ENCODE measurements at places on chromosomes 2 and 18.

DNA sequence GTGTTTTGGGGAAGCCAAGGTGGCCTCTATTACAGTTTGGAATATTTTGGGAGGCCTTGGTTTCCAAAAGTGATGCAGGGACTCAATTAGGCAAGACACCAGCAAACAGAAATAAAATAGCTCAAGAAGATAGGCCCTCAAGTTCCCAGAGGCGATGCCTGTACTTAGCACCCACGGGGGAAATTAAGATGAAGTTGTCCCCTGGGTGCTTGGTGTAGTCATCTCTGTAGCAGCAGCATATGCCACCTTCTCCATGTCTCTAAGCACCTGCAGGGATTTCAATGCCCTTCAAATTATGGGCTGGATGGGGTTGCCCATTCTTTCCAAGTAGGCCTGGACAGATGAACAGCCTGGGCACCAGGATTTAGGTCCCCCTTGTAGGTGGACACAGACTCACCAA lies 185.0 kb downstream of the CTIF start:
- no peak for DNase-seq

DNA sequence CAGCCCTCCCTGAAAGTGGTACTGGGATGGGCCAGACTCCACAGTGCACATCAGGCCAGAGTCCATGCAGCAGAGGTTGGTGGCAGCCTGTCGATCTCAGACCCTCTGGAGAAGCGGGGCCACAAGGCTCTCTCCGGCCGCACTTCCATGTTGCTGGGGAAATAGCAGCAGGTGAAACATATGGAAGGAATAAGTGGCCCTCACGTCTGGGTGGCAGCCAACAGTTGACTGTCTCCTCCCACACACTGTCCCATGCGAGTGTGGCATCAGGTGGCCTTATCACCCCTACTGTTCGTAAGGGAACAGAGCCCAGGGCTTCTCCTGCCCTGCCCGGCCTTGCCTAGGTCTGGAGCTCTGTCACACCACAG lies 58.1 kb upstream of the FOSL2 start:
- DNase-seq = no peak

DNA sequence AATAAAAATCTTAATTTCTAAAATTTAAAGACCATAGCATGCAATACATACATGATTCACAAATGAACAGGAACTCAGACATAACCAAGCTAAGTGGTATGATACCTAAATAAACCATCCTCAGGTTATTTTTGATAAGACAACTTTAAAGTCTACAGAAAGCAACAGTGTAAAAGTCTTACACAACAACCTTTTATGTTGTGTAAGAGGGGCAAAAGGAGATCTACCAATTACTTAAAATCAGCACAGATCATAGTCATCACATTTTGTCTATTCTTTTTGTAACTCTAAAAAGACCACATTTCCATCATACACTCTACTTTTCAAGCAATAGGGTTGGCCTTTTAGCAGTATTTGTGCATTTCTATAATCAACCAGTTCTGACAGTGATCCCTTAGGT lies 16.3 kb downstream of the SP3 start:
- DNase-seq = no peak

GRCh38 chr2:85920810-85921545 lies 32.2 kb upstream of the ST3GAL5 start:
- DNase-seq = no peak

GRCh38 chr18:26121476-26121875 lies 12.2 kb upstream of the PSMA8 start:
- no peak for DNase-seq

DNA sequence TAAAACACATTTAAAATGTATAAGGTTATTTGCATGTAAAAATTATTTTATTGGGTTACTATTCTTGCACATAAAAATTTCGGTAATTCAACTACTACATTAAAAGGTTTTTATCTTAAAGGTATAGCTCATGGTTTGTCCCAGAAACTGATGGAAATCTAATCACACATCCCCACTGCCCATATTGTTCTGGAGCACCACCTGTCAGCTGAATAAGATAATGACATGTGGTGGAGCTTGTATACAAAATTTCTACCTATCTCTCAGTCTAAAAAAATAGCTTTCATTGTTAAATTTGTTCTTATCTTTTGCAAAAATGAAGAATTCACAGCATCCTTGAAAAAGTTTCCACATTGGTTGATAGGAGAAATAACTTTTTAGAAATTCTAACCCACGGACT lies 18.3 kb downstream of the ERBB4 start:
- no peak for DNase-seq

GRCh38 chr2:8543060-8543382 lies 138.8 kb upstream of the ID2 start:
- no peak for DNase-seq

DNA sequence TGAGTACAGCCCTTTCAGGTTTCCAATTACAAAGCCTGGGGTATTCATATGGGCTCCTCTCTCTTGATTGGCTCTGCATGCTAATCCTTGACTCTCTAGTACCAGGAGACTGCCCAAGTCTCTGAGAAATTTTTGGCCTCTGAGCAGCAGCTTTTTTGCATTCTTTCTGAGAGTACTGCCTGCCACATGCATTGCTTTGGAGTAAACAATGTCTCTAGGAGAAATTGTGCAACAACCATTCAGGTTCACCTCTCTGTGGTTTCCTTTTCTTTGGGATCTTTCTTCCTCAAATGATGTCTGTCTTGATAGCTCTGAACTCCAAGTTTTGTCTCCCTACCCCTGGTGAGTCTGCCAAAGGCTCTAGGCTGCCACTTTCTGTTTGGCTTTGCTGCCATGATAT lies 115.8 kb upstream of the SETBP1 start:
- DNase-seq = no peak

- no peak for DNase-seq
Measured at GRCh38 chr18:44654573-44654972, 26.1 kb upstream of the SETBP1 start.

GRCh38 chr2:103008586-103008985 lies 246.8 kb downstream of the TMEM182 start:
- no peak for DNase-seq

DNA sequence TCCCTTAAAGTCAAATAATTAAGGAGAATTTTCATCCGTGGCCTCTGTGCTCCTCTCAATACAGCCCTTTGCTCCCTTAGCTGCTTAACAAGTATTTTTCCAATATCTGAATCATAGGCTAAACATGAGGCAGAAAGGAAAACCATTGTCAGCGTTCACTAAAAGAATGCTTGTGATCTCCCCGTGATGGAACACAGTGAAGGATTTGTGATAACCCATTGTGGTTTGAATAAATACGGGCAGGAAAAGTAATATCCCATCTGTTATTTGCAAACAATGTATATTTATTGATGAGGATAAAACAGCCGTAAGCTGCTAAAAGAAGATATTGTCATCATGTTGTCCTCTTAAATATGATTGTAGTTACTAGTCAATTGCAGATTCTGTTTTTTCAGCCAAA lies 258.1 kb downstream of the NAPG start:
- no peak for DNase-seq

DNA sequence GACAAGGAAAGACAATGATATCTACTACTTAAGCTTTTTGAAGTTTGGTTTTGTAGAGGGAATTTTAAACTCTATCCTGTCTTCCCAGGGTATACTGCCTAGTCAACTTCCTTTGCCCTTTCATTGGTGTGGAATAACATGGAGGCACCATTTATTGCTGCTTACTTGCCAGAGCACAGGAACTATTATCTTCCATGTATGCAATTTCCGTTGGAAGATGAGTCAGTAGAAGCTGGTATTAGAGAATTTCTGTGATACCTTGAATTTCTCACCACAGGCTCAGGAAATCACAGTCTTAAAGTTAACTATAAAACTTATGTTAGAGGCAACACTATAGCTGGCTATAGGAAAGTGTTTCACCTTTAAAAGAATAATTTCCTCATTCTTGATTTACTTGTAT lies 40.9 kb upstream of the RGPD4 start:
- no peak for DNase-seq

GRCh38 chr2:178277741-178278197 lies 83.5 kb downstream of the OSBPL6 start:
- no peak for DNase-seq

GRCh38 chr2:18987592-18988073 lies 370.8 kb downstream of the OSR1 start:
- DNase-seq = no peak

DNA sequence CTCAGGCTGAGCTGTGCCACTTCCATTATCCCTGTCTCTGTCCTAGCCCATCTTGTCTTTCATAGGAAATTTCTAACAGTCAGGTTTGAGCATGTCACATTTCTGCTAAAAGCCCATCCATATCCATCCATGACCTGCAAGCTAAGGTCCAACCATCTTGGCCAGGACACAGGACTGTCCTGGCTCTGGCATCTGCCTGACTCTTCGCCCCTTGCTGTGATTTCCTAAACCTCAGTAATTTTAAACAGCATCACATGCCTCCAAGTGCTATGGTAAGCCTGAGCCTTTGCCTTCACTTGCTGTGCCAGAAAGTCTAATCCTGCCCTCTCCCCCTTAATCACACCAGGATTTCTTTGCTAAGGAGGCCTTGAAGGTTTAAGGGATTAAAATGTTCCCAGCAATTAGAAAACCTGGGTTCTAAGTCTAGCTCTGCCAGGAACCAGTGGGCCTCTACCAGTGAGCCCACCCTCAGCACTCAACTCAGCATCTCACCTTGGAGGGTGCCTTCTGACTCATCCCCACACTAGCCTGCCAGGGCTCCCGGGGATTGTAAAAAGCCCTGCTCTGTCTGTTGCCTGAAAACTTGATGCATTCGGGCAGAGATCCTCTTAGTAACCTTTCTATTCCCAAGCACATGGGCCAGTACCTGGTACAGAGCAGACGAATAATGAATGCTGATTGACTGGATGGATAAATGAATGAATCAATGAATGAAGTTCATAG lies 411.0 kb downstream of the LRATD1 start:
- no peak for DNase-seq

GRCh38 chr2:231752061-231752460 lies 29.0 kb downstream of the PDE6D start:
- DNase-seq = no peak

DNA sequence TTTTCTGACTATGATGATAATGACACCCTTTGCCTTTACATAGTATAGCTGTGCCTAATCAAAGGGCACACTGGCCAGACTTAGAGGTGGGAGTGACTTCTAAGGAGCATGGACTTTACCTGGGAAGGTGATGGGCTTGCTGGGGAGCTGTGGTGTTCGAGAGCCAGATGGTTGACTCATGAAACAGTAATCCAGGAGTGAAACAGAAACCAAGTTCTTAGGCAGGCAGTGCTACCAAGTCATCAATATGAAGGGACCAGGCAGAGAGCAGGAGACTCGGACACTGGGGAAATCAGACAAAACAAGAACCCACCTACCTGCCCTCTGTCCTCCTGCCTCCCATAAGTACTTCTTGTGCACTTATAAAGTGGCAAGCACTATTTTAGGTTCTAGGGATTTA lies 430.4 kb downstream of the DLGAP1 start:
- no peak for DNase-seq

GRCh38 chr2:201223089-201224073 lies 37.0 kb upstream of the CASP8 start:
- no peak for DNase-seq

- no peak for DNase-seq
Measured at GRCh38 chr2:99382143-99382542, 45.0 kb downstream of the EIF5B start.

DNA sequence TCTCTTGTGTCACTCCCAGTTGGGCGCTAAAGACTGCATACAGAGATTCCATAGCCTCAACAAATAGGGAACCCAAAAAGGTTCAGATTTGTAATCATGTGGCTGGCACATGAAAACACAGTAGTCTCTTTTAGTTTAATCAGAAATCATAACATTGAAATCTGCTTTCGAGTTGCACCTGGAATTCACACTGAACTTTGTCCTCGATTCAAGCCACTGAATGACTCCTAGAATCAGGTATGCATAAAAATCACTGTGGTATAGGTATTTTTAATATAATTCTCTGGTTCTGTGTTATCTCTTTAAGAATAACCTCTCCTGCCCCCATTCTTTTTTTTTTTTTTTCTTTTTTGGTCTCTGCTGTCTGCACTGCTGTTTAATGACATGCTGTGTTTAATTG lies 150.2 kb downstream of the KCNH7 start:
- no peak for DNase-seq

DNA sequence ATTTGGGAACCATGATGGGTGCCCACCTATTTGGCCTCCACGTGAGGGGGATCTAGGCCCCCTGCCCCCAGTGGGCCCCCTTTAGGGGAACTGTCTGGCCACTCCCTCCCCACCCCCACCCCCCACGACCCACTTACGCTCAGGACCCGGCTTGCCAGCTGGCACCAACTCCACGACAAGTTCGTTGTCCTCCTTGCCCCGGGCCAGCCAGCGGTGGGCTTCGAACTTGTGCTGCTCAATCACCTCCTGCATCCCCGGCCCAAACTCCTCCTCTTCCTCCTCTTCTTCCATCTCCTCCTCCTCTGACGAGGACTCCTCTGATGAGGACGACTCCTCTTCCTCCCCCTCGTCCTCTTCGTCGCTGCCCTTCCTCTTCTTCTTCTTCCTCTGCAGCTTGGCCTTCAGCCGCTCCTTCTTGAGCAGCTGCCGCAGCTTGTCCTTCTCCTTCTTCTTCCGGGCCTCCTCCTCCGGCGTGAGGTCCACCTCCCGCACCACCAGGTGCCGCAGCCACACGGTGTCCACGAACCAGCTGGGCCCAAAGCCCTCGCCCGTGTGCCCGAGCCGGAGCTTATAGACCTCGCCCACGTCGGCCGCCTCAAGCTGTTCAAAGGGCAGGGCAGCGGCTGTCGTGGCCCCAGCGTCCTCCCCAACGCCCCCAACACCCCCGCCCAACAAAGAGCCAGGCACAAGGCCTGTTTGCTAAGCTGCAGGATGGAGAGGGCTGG lies 96.9 kb downstream of the LOXHD1 start:
- no peak for DNase-seq

- no peak for DNase-seq
Measured at GRCh38 chr2:239873656-239874635, 151.2 kb downstream of the NDUFA10 start.

- no peak for DNase-seq
Measured at GRCh38 chr2:42794271-42795046, 2.1 kb upstream of the HAAO start.

DNA sequence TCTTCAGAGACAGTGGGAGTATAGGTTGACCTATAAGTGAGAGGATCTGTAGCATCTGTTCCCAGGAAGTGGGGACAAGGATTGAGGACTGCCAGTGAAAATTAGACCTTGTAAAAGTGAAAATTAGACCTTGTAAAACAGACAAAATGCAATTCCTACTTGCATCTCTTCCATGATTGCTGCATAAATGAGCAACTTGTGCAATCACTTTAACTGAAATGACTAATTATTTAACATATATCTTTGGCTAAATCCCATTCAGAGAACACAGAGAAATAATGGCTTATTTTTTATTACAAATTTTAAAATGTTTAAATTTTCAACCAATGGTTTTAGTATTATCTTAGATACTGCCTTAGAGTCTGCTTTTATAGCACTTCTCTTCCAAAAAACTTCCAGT lies 67.2 kb upstream of the NABP1 start:
- DNase-seq = no peak

GRCh38 chr2:74702001-74702715 lies 48.1 kb downstream of the SEMA4F start:
- no peak for DNase-seq

DNA sequence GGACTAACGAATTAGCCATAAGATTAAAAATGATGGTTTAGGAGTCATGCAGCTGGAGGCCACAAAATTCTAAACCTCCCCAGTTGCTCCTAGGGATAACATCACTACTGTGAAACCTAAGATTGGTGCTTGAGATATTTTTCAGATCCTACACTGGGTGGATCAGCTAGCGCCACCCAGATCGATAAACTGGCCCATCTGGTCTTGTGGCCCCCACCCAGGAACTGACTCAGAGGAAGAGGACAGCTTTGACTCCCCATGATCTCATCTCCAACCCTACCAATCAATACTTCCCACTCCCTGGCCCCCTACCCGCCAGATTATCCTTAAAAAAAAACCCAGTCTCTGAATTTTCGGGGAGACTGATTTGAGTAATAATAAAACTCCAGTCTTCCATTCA lies 5.5 kb downstream of the GALNT14 start:
- no peak for DNase-seq
